ENCODE measurements at places on chromosomes 6 and 20.

DNA sequence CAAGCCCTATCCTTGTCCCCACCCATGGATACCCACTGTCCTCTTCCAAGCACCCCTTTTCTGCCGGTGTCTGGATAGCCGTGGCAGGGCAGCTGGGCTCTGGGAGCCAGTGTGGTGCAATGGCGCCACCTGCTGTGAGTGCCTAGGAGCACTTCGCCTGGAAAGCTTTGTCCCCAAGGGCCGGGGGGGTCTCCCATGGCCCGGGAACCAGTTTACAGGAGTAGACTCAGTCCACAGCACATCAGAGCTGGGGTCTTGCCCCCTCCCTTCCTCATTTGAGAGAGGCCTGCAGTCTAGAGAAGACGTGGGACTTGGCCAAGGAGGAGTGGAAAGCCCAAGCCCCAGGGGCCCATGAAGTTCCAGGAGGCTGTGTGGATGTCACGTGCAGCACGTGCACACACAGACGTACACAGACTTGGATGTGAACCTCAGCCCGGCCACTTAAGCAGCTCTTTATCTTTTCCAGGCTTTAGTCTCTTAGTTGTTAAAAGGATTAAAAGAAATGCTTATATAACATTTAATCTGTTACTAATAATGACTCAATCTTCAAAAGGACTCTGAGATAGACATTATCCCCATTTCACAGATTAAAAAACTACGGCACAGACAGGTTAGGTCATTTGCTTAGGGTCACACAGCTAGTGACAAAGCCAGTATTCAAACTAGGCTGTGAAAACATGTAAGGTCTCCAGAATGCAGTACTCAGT lies 40.9 kb upstream of the CDH22 start:
- peak; percentile 81 for DNase-seq

DNA sequence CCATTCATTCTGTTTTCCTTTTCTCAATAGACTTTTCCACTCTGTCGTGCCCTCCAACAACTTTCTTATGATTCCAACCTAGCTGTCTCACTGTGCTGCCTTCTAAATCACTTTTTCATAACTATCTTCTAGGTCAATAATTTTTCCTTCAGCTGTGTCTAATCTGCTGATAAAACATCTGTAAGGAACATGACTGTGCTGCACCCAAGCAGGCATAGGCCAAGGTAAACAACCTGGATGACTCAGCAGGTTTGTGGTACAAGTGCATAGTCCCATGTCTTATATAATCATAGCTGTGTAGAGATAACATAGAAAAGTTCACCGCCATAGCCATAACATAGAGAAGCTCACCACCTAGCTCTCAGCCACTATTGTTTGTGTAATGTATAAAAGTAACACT lies 332.3 kb downstream of the PLCB1 start:
- no peak for DNase-seq

GRCh38 chr6:135162678-135163439 lies 18.2 kb upstream of the MYB start:
- DNase-seq: no peak

GRCh38 chr6:157333537-157333936 lies 10.2 kb upstream of the TMEM242 start:
- no peak for DNase-seq

- DNase-seq: no peak
Measured at GRCh38 chr6:162940426-162940825, 212.7 kb downstream of the PACRG start.

DNA sequence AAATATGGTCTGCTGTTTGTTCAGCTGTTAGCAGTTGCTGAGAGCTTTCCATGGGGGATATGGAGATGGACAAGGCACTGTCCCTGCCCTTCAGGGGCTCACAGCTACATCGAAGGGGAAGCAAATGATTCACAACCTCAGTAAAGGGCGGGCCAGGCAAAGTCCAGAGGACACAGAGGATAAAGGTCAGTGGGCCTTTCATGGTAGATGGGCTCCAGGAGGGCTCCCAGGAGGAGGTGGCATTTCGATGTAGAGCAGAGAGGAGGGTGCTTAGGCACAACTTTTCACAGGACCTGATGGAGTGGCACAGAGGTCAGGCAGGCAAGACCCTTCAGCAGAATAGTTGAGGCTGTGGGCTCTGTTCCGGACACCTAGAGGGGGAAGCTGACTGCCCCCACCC lies 15.2 kb upstream of the MLN start:
- DNase-seq: no peak

GRCh38 chr6:150413781-150414281 lies 45.0 kb downstream of the IYD start:
- no peak for DNase-seq

DNA sequence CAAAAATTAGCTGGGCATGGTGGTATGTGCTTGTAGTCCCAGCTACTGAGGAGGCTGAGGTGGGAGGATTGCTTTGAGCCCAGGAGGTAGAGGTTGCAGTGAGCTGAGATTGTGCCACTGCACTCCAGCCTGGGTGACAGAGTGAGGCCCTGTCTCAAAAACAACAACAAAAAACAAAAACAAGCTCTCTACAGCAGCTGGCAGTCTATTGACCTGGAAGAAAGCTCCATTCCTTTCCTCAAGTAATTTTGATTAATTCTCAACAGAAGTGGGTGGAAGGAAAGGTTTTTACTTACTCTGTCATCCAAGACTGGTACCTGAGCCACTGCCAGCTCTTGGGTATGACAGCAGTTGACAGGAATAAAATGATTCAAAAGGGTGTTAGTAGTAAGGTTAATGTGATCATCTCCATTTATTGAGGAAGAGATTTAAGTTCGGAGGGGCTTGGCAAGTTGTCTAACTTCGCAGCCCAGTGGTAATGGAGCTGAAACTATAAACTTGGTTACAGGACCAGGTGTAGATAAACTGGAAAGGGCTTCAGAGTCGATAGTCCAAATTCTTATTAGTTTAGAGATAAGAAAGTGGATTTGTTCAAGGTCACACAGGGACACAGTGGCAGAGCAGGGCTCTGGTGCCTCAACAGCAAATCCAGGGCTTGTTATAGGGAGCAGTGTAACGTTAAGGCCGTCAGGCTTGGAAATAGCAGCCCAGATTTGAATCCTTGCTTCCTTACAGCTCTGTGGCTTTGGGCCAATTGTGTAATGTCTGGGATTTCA lies 14.8 kb downstream of the SRSF3 start:
- no peak for DNase-seq

GRCh38 chr20:58024241-58024721 lies 204.2 kb downstream of the ANKRD60 start:
- no peak for DNase-seq

DNA sequence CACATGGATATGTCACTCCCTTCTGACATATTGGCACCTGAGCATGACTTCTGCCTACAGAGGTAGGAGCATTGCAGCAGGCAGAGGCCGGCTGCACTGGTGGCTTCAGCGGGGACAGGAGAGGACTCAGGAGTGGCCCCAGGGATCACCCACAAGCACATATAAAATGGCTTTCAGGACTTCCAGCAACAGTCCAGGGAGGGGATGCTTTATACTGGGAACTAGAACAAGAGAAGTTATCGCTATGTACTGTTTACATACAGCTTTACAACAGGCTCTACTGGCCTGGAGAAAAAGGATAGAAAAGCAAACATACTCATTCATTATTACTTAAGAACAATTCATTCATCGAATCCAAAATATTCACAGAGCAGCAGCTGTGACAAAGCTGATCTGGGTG lies 337.8 kb downstream of the THBS2 start:
- no peak for DNase-seq

DNA sequence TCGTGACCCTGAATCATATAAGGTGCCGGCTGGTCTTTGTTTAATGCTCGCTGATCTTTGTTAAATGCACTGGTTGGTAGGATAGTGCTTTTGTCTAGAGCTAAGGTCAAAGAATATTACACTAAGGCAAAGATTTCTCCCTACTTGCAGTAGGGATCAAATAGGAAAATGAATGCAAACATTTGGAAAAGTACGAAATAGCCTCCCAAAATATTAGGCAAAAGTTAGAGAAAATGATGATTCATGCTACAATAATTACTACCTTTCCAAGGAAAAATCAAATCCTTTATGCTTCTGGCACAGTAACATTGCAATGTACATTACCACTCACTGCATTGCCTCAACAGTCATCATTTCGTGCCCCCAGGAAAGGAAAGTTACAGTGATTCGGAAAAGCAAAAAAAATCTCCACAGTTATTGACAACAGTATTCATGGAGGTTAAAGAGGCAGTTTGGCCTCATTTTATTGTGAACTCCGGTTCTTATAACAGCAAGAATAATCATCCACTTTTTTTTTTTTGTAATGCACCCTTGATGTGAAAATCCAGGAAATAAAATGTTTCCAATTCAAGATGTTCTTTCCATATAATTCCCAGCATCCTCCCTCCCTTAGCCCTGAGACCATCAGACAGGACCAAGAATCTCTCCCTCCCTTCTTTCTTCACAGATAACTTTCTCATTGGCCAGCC lies 61.7 kb upstream of the ZMYND8 start:
- no peak for DNase-seq

- no peak for DNase-seq
Measured at GRCh38 chr6:110662490-110663211, 152.6 kb downstream of the CDK19 start.

DNA sequence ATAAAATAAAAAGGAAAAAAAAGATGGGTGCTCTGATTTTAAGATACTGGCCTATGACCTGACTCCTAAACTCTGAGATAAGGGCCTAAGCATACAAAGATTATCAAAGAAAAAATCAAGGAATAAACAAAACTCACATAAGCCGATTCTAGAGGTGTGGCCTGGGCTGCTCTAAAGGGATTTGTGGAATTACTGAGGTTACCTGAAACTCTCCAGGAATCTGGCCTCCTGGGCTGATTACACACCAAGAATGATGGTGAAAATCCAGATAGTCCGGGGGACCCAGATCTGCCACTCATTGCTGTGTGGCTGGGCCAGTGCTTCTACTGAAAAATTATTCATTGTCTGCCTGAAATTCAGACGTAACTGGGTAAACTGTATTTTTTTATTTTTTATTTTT lies 122.7 kb upstream of the RNF24 start:
- DNase-seq: no peak

DNA sequence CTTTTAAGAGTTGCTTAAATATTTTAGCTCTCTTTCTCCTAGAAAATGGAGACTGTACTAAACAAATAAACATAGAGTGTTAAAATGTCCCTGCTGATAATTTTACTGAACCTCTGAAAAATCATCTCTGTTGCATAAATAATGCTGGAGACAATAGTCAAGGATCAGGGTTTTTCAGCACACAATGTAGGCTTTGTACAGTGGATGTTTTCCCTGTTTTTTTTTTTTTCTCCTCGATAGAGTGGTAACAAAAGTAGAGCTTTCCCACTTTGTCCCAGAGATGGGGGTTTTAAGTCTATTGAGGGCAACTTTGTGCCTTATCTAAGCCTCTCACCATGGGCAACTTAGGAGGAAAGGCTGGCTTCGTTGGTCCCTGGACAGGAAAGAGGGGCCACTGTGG lies 222.6 kb upstream of the HDDC2 start:
- DNase-seq: no peak

GRCh38 chr6:54618572-54618971 lies 228.0 kb upstream of the FAM83B start:
- DNase-seq: no peak

GRCh38 chr6:37807656-37808055 lies 11.9 kb upstream of the ZFAND3 start:
- DNase-seq: no peak

DNA sequence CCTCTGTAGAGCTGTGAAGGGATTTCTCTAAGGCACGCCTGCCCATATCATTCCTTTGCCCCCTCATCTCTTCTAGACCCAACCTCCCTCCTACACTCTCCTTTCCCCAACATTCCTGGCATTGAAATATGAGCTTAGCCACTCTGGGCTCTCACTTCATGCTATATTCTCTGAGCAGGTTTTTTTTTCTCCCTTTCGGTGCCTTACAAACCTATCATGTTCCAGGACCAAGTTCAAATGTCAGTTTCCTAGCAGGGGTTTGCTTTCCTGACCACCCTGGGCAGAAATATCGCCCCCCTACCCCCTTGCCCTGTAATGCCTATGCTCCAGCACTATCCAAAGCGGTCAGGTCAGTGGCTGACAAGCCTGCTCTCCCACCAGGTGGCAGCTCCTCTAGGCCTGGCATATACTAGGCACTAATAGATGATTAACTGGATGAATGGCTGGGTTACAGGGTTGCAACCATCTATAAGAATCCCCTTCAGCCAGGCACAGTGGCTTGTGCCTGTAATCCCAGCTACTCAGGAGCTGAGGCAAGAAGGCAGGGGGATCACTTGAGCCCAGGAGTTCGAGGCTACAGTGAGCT lies 25.7 kb upstream of the AAR2 start:
- no peak for DNase-seq

- DNase-seq: peak; percentile 27
Measured at GRCh38 chr6:100296810-100297544, 167.7 kb downstream of the SIM1 start.

GRCh38 chr6:166527849-166528248 lies 58.6 kb downstream of the RAMACL start:
- no peak for DNase-seq

DNA sequence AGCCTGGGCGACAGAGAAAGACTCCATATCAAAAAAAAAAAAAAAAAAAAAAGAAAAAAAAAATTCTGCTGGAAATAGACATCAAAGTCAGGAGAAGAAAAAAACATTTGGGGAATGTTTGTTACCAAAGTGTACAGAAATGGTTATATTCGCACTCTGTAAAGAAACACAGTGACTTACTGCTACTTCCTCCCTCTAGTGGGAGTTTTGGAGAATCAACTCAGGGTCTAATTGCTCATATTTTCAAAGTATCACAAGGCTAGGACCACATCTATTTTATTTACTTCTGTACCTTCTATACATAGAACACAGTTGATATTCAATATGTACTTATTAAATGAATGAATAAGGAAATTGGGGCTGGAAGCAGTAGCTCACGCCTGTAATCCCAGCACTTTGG lies 24.4 kb downstream of the ARG1 start:
- peak; percentile 8 for DNase-seq

- no peak for DNase-seq
Measured at GRCh38 chr6:4377603-4378002, 242.2 kb upstream of the ECI2 start.

DNA sequence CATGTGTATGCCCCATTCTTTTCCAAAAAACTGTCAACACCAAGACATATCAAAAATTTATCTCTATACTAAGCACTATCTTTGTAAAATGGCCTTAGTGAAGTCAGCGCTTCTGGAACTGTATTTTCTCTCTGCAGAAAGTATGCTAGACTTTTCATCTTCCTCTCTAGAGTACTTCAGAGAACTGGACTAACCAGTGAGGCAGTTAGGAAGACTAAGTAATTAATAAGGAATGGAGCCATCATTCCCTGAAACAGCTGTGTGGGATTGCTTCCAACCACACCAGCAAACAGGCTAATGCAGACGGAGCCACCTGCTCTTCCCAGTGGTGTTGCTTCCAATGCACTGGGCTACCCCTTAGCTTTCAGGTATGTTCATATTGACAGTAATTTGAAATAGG lies 169.1 kb upstream of the FUT9 start:
- DNase-seq: no peak

GRCh38 chr20:49831022-49831769 lies 18.6 kb downstream of the SLC9A8 start:
- no peak for DNase-seq

GRCh38 chr20:235891-236290 lies 8.8 kb downstream of the DEFB129 start:
- DNase-seq: peak; percentile 13

Measured in HTR-8/SVneo (cell line).